T follicular helper cell (primary cell): ENCODE measurements at places on chromosomes 12 and 14.

DNA sequence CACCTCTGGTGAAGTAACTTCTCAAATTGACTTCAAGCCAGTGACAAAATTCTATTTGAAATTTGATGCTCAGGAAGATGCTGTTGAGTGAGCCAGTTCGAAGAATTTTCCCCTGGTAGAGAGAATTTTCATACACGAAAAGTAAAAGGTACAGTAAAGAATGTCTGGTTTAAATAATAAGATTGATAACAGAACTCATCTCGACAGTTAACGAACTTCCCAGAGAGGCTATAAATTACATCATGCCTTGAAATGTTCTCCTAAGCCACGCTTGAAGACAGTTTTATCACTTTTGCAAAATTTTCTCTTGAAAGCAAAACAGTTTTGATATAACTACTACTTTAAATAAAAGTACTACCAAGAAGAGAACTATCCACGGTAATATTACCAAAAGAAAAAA is 14.4 kb upstream of the OR11G2 start:
- no peak for DNase-seq

GRCh38 chr12:64256166-64256800 is 34.2 kb upstream of the KICS2 start:
- DNase-seq: no peak

DNA sequence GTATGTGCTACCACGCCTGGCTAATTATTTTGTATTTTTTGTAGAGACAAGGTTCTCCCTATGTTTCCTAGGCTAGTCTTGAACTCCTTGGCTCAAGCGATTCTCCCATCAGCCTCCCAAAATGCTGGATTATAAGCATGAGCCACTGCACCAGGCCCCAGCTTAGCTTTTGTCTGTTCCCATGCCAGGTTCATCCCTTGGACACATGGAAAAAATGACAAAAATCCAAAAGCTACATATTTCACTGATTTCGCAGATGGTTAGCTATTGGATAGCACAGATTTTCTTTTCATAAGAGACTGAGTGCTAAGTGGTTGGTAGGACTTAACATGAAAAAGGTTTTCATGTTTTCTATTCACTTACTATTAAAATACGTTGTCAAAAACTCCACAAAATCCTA is 286.6 kb upstream of the KITLG start:
- DNase-seq: no peak

DNA sequence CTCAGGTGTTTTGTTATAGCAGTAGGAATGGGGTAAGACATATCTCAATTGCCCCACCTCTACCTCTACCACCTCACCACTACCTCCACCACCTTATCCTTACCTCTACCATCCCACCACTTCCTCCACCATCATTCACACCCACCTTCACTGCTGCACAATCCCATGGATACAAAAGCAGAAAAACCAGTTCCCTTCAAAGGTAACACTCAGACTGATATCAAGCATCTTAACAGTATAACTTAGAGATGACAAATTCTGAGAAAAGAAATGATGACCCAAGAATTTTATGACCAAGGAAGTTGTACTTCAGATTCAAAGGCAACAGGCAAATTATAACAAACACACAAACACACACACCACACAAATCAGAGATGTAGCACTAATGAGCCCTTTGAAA is 189.4 kb downstream of the NUAK1 start:
- no peak for DNase-seq

- no peak for DNase-seq
Observed at GRCh38 chr14:30610787-30611343, 11.3 kb upstream of the SCFD1 start.

- DNase-seq: no peak
Observed at GRCh38 chr12:56658921-56659320, 13.1 kb upstream of the ATP5F1B start.
